ENCODE measurements at places on chromosomes 7 and 10.

DNA sequence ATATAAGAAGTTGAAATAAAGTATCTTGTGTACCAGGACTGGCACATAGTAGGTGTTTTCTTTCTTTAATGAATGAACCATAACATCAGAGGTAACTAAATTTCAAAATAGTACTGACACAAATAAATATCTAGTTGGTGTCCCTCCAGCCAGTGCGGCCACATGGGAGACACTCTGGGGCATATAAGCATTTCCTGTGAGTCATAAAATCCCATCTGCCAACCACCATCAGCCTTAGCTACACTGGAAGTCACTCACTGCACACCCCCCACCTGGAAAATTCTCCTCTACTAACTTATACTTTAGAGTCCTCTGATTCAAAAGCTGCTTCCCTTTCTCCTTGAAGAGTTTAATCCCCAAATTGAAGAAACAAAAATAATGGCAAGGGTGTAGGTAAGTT, 32.5 kb downstream of the DYDC1 start:
- no peak for DNase-seq

DNA sequence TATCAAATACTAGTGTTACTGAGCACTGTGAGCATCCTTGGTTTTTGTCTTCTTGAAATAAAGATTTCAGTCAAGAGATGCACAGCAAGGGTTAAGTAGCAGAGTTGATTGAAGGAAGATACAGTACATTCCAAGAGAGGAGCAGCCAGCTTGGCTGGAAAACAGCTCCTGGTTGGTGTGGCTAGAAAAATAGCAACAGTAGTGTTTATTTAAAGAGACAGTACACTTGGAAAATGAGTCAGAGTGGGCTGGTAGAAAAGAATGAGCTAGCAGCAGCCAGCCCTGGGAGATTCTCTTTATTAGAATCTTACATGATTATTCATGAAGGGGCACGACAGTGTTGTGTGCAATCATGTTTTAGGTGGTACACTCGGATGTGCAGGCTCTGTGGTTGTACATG, 1016.4 kb upstream of the SORCS1 start:
- DNase-seq = no peak

DNA sequence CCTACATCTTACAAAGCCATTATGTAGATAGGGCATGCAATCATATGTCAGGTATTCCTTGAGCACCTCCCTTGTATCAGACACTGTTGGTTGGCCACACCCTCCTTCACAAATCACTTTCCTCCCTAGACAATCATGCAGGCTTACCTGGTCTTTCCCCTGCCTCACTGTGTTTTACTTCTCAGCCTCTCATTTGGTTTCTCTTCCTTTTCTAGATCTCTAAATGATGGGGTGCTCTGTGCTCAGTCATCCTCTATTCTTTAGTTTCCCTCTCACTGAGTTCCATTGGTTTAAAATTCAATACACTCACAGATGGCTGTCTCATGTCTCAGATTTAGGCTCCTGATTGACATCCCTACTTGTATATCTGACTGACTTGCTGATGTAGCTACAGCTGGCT, 31.4 kb downstream of the ANK3 start:
- no peak for DNase-seq

GRCh38 chr10:49049660-49050059, 65.7 kb downstream of the VSTM4 start:
- no peak for DNase-seq

DNA sequence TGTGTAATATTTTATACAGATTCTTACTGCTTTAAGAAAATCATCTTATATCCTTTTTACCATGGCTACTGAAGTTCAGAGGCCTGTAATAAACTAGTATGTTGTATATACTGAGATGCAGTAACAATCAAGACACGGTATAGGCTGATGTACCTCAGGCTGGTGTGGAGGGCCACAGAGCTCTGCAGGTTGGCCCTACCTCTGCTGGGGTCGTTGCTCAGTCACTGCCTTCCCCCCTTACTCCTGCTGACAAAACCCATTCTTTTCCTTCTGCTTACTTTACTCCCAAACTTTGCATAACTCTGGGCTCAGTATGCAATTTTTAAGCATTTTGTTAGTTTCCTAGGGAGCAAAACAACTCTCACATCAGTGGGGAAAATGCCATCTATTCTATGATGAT, 200.1 kb upstream of the FOXP2 start:
- DNase-seq = no peak

GRCh38 chr10:33332183-33333065, 2.0 kb downstream of the NRP1 start:
- DNase-seq = no peak

- no peak for DNase-seq
These were observed 342.4 kb downstream of the BBS9 start for GRCh38 chr7:33471636-33472242.

DNA sequence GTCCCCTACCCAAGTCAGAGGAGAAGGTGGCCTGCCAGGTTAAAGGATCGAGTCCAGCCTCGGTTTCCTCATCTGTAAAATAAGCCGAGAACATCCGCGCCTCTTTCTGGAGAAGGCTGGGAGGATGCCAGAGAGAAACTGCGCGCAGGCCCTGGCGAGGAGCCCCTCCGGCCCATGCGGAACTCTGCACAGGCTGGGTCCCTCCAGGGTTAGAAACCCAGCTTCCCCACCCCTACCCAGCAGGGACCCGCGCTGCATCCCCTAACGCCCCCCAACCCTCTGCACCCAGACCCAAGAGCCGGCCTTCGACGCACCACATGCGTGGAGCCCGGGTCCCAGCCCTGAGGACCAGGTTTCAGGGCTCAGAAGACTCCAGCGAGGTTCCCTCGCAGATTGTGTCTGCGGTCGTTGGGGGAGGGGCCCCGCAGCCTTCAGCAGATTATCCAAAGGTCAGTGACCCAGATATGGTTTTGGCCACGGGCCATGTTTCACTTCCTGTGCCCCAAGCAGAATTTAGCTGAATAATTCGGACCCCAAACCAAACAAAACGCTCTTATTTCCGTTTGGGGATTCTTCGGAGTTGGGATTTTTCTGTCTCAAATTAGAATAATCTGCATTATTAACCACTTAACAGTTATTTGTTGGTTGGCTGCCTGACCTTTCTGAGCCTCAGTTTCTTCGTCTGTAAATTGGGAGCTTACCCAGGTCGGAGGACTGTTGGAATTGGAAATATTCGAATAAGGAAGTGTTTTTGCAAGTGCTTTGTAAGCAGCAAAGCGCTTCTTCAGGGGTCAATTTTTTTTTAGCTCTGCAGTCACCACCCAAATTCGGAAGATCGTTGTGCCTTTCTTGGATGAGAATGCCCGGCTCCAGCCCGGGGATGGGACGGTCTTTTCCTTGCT, 167.7 kb downstream of the UBE2H start:
- DNase-seq = no peak

- DNase-seq = no peak
These were observed 20.3 kb upstream of the HECTD2 start for GRCh38 chr10:91389636-91390512.

- DNase-seq = no peak
These were observed 13.0 kb upstream of the SCART1 start for GRCh38 chr10:133440633-133441285.

DNA sequence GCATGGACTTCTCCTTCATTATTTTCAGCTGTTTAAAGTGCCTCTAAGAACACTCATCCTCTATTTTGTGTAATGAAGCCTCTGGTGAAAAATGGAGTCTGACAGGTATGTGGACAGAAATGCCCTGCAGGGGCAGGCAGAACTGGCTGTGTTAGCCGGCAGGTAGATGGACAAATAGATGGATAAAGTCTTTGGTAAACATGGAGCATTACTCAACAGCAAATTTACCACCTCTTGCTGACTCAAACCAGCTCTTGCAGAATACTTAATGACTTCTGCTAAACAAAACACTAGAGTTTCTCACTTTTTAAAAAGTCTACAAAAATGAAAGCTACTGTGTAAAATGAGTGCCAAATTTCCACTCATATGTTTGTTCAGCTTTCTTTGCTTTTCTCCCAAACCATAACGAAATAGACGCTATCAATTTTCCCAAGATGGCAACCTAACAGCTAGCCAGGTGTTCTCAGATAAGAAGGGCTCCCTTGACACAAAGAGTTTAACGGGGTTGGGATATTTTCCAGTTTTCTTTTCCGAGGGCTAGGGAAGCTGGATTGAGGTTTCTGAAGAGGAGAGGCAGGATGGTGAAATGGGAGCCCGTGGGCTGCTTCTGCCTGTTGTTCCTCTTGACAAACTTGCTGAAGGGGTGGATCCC, 71.9 kb upstream of the HABP2 start:
- no peak for DNase-seq

Measured in effector memory CD4-positive, alpha-beta T cell (primary cell).